Activated T-helper 9 cell treated with anti-CD3 and anti-CD28 coated beads, Interleukin-2, amount 50 U/mL, for 16 hours (primary cell): ENCODE measurements at places on chromosomes 5 and 9.

DNA sequence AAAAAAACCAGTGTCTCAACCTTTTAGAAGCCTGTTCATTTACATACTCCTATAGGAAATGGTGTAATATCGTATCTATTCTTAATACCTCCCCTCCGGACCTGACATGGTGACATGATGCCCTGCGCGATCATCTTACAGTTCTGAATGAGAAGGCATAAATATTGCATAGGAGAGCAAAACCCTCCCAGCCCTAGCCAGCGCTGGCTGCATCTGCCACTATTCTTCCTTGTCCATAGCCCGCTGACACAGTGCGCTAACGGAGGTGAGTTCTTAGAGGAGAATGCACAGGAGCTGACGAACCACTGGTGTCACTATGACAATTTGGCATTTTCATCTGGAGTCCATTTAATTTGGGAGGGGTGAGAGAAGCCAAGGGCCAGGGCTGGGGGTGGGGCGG lies 290.1 kb downstream of the EFNA5 start:
- no peak for DNase-seq

- no peak for DNase-seq
Observed at GRCh38 chr5:6328173-6328572, 50.2 kb downstream of the MED10 start.

GRCh38 chr5:106331415-106331814 lies 1339.3 kb downstream of the EFNA5 start:
- no peak for DNase-seq

- no peak for DNase-seq
Observed at GRCh38 chr9:93601666-93602065, 25.3 kb downstream of the PHF2 start.

- DNase-seq, result no peak
Observed at GRCh38 chr5:139763930-139764791, 31.4 kb upstream of the PSD2 start.

- no peak for DNase-seq
Observed at GRCh38 chr5:159911349-159911748, 4.9 kb upstream of the ADRA1B start.

DNA sequence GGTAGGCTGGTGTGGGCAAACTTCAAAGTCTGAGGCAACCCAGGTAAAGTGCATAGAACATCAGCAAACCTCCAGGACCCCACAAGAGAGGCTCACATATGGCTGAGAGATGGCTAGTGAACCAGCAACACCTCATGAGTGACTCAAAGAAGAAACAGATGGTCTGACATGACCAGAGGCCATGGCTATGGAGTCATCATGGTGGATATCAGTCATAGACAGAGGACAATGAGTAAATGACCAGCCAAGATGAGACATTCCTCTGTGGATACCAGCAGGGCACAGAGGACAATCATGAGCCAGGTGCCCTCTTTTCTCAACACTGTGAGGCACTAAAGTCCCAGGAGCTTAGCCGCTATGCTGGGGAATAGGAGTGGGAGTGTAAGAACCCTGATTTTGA lies 180.8 kb downstream of the RASEF start:
- DNase-seq, result no peak

GRCh38 chr5:94928891-94929290 lies 310.4 kb downstream of the SLF1 start:
- no peak for DNase-seq

GRCh38 chr9:133003071-133003461 lies 24.6 kb downstream of the GFI1B start:
- DNase-seq, result no peak

- no peak for DNase-seq
Observed at GRCh38 chr5:29061381-29061780, 2023.0 kb upstream of the CDH9 start.

GRCh38 chr5:171261361-171261760 lies 47.7 kb upstream of the TLX3 start:
- no peak for DNase-seq

DNA sequence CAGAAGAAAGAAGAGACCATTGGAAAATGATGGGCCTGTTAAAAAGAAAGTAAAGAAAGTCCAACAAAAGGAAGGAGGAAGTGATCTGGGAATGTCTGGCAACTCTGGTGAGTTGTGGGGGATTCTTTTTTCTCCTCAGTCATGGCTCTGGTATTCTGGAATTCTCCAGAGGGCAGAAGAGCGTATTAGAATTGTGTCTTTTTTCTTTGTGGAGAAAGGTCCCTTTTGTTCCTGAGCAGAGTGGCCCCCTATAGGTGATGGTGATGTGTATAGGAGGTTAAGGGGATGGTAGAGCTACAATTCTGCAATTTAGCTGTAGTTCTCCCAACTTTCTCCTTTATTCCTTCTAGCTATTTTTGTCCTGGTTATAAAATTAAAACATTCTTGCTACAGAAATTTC lies 1.6 kb upstream of the DHFR start:
- no peak for DNase-seq

GRCh38 chr9:107488375-107489143 lies 1.0 kb downstream of the KLF4 start:
- DNase-seq, result no peak

- no peak for DNase-seq
Observed at GRCh38 chr5:77103457-77103856, 16.4 kb upstream of the ZBED3 start.
